ENCODE measurements at places on chromosomes 13 and 19.

DNA sequence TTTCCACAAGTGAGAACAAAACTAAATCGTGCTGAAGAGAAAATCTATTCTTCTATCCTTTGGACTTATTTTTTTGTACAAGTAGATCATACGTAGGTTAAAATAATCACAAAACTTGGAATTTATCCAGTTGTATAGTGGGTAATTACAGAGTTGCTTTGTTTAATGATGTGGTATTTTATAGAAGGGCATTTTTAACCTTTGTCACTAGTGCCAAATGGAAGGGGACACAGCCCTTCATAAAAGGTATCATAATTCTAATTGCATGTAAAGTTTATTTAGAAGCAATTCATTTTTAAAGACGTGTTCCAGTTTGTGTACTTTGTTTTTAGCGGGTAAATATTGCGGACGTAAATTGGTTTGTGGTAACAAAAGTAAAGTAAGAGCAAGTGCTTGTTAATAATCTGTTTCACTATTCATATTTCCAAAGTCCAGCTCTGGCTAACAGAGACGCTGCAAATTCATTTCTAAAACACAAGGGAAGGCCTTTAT lies 99.5 kb downstream of the ERCC5 start:
- no peak for DNase-seq

DNA sequence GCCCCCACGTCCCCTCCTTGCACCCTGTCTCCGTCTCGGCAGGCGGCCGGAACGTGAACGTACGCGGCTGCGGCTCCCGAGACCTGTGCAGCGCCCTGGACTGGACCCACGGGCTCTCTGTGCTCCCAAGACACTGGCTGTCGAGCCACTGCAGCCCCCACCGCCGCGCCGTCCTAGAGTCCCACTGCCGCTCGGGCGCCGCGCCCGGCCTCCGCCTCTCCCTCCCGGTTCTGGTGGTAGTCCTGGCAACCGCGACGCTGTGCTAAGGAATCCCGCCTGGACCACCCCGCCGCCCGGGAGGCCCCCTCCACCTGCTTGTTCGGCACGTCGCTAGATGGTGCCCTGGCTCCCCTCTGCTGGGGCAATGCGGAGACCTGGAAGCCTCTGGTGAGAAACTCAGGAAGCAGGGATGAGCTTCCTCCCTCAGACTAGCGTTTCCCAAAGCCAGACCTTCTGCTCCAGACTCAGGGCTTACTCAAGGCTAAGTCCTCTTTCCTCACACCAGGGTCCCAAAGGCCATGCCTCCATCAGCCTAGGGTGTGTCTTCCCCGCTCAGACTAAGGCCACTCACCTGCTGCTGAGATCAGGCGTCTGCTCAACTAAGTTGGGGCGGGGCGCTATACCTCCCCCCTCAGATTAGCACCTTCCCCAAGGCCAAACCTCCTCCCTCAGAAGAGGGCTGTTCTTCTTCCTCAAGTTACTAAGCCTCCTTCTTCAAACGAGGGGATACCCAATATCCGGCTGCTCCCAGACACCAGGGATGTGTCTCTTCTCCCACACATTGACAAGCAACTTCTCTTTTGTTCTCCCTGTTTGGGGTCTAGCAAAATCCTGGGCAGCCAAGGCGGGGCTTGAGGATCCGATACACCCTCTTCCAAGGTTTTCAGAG lies 16.1 kb upstream of the IRGC start:
- DNase-seq, result no peak

GRCh38 chr19:7969555-7969939 lies 26.1 kb upstream of the TIMM44 start:
- DNase-seq, result no peak

GRCh38 chr13:33007950-33008349 lies 8.3 kb upstream of the KL start:
- DNase-seq, result no peak

DNA sequence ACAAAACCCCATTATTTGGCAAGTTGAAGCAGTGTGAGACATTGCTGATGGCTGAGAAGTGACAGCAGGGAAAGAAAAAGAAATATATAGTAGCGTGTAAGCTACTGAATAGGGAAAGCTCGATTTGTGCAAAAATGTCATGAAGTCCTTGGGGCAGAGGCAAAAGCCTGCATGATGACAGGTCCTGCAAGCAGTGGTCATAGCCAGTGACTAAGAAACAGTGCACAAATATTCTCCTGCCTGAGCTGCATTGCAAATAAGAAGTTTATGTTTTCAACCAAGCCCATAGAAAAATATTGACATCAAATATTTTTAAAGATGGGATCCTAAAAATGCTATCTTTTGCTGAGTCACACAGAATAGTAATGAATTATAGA lies 270.0 kb downstream of the SLITRK6 start:
- no peak for DNase-seq

- DNase-seq, result no peak
Measured at GRCh38 chr13:100356889-100357288, 231.7 kb downstream of the GGACT start.

DNA sequence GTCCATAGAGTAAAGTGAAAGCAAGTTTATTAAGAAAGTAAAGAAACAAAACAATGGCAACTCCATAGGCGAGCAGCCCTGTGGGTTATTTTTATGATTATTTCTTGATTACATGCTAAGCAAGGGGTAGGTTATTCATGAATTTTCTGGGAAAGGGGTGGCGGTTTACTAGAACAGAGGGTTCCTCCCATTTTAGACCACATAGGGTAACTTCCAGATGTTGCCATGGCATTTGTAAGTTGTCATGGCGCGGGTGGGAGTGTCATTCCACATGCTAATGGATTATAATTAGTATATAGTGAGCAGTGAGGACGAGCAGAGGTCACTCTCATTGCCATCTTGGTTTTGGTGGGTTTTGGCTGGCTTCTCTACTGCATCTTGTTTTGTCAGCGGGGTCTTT lies 8.4 kb upstream of the DCUN1D2 start:
- no peak for DNase-seq

GRCh38 chr19:16141043-16141442 lies 2.4 kb upstream of the HSH2D start:
- DNase-seq, result no peak

- no peak for DNase-seq
Measured at GRCh38 chr19:13841962-13842290, 35.0 kb upstream of the NANOS3 start.

DNA sequence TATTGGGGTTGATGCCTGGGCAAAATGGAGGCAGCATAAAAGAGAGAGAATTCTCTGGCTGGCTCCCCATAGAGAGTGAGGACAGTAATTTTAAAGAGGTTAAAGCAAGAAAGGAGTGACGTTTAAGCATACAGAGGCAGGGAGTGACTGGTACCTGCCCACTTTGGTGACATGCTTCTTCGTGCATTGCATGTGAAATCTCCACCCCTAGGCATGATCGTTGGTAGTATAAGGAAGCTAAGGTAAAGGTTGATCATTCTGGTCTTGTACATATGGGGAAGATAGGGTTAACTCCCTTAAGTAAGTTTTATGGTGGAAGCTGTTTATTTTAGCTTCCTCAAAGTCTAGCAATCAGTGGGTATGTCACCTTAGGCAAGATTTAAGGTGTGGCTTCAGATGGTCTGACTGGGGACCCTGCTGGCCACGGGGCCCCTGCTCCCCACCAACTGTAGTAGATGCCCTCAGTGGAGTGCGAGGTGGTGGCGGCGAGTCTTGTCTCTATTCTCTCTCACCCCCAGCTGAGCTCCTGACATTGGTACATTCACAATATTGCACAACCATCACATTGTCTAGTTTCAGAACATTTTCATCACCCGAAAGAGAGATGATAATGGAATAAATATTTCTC lies 797.5 kb upstream of the SPRY2 start:
- DNase-seq, result no peak

DNA sequence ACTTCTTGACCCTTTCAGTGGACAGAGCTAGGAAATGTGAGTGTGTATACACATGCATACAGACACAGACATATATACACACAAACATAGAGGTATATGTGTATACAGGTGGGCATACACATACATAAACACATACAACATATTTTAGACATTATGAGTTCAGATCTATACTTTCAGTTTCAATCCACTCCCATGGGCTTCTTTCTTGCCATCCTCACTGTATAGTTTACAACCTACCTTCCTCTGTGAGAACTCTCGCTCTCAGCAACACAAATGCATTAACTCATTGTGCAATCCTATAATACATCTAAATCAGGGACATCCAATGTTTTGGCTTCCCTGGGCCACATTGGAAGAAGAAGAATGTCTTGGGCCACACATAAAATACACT lies 21.2 kb upstream of the SCEL start:
- no peak for DNase-seq

GRCh38 chr19:3590991-3591659 lies 5.8 kb downstream of the GIPC3 start:
- no peak for DNase-seq

GRCh38 chr13:59568306-59568705 lies 595.4 kb downstream of the DIAPH3 start:
- no peak for DNase-seq

Measured in activated naive CD4-positive, alpha-beta T cell treated with anti-CD3 and anti-CD28 coated beads, Interleukin-2, amount 50 U/mL, for 16 hours (primary cell).